Activated T-cell treated with anti-CD3 and anti-CD28 coated beads, Interleukin-2, amount 50 U/mL, for 72 hours (primary cell): ENCODE measurements at places on chromosomes 1 and 21.

- no peak for DNase-seq
Measured at GRCh38 chr1:71223641-71224340, 143.0 kb upstream of the ZRANB2 start.

DNA sequence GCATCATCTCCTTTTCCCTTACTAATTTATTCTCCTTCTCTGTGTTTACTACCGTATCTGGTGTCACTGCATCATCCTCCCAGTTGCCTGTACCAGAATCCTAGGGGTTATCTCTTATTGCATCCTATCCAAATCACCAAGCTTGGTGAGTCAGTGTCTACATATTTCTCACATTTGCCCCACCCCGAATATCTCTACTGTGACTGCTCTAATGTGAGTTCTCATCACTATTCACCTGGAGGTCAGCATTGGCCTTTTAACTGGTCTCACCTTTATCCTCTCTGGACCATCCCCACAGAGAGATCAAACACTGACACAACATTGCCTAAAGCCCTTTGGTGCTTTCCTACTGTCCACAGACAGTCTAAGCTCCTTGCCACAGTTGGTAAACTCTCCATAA, 45.7 kb upstream of the ZNF648 start:
- DNase-seq, result no peak

DNA sequence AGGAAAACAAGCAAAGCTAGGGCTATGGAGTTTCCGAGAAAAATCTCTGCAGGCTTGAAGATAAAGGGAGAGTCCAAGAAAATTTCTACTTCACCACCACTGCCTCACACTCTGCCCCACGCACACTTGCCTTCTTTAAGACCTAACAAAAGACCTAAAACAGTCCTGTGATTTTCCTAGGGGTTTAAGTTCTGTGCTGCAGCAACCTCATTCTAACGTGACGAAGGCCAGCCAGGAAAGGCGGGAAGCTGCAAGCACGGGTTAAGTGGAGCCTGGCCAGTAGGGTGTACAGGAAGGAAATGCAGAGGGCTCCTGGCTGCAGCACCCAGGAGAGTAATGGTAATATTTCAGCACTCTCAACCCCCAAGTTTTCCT, 1.5 kb downstream of the SPATA6 start:
- DNase-seq, result no peak

GRCh38 chr1:109371341-109371739, 26.4 kb downstream of the SORT1 start:
- DNase-seq, result peak; percentile 27

GRCh38 chr1:10980094-10980577, 32.3 kb upstream of the TARDBP start:
- DNase-seq, result no peak
